AG04450 (cell line): ENCODE measurements at places on chromosomes 13 and 19.

- DNase-seq = peak; percentile 44
Observed at GRCh38 chr19:4759388-4760284, 31.9 kb upstream of the FEM1A start.

- DNase-seq = no peak
Observed at GRCh38 chr13:68697551-68697950, 1410.1 kb upstream of the ATXN8OS start.

DNA sequence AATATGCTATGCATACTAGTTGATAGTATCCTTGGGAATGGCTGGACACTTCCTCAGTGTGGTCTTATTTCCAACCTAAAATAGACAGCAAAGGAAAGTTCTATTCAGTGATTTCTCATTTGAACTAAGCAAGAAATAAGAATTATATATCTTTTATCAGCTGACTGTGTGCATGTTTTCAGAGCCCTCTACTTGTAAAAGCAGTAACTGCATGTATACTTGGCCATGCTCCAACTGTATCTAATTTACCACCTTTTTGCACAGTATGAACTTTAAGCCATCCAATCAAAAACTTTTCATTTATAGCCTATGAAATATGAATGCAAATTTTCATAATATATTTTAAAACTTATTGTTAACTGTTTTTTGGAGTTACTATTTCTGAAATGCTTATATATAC is 136.4 kb upstream of the PCDH9 start:
- no peak for DNase-seq

DNA sequence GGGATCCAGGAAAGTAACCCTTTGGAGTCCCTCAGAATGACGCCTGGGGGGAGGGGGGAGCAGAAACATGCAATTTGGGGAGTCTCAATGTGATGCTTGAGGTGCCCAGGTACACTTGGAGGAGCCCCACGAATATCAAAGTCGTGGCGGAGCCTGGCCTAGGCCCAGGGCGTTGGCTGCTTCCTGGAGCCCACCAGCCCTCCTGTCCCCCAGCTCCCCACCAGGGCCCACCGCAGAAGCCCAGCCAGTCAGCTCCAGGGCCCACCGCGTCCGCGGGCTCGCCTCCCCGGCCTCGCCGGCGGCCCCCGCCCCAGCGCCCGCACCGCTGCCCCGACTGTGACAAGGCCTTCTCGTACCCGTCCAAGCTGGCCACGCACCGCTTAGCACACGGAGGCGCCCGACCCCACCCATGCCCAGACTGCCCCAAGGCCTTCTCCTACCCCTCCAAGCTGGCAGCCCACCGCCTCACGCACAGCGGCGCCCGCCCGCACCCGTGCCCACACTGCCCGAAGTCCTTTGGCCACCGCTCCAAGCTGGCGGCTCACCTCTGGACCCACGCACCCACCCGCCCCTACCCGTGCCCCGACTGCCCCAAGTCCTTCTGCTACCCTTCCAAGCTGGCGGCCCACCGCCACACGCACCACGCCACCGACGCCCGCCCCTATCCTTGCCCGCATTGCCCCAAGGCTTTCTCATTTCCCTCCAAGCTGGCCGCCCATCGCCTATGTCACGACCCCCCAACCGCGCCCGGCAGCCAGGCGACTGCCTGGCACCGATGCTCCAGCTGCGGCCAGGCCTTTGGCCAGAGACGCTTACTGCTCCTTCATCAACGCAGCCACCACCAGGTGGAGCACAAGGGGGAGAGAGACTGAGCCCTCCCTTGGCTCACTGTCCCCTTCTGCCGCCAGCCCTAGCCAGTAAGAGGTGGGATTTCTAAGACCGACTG is 2.1 kb downstream of the ZNF575 start:
- DNase-seq = no peak

DNA sequence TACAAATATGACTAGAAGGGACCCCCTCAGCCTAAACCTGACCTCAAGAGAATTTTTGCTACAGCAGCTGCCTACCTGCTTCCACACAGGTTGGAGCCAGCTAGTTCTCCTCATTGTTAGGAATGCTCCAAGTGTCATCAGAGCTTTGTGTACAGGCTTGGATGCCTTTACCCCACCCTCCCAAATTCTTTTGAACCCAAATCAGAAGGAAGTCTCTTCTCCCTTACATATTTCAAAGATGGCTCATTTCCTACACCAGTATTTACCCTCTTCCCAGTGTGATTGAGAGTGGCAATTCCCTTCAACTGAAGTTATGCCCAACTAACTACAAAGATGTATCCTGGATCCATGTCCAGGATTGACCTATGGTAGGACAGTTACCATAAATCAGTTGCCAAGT is 323.2 kb downstream of the OXGR1 start:
- no peak for DNase-seq

- no peak for DNase-seq
Observed at GRCh38 chr19:31253526-31254179, 95.6 kb downstream of the TSHZ3 start.

DNA sequence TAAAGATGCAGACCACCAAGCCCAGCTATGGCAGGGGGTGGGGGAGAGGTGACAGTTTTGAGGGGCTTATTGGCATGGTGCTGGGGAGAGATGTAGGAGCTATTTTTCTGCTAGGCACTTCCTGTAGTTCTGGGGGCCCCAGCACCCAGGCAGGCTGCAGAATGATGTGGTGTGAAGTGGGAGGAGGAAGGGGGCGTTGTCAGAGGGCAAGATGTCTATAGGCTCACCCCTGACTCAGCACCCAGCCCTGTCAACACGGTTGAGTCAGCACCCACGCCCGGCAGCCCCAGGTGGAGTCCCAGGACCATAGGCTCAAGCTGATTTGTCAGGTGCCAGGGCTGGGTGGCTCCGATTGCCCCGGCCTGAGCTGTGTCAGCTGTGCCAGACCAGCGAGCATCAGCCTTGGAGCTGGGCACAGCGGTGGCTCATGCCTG is 5.8 kb downstream of the KLF2 start:
- DNase-seq = no peak

GRCh38 chr19:48102870-48103751 is 7.5 kb downstream of the PLA2G4C start:
- no peak for DNase-seq

GRCh38 chr13:68128297-68128915 is 898.3 kb upstream of the PCDH9 start:
- DNase-seq = no peak

GRCh38 chr19:42216653-42217519 is 591 bp downstream of the DEDD2 start:
- DNase-seq = no peak

DNA sequence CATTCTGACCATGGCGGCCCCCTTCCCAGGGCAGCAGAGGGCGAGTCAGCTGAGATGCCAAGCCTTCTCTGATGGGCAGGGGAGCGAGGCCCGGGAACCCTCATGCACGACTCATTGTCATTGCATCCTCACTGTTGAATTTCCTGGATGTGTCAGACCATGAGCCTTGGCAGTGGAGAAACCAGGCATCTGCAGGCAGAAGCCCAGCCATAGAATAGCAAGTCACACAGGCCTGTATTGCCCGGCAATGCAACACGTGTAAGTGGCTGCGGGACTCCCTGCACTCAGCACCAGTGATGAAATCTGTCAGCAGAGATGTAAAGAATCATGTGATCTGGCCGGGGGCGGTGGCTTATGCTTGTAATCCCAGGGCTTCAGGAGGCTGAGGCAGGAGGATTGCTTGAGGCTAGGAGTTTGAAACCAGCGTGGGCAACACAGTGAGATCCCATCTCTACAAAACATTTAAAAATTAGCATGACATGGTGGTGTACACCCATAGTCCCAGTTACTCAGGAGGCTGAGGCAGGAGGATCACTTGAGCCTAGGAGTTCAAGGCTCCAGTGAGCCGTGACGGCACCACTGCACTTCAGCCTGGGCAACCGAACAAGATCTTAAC is 199.7 kb downstream of the KATNAL1 start:
- DNase-seq = no peak

GRCh38 chr13:113920606-113921286 is 53.1 kb downstream of the C13orf46 start:
- DNase-seq = no peak

- no peak for DNase-seq
Observed at GRCh38 chr13:27174766-27175455, 3.3 kb upstream of the USP12 start.

DNA sequence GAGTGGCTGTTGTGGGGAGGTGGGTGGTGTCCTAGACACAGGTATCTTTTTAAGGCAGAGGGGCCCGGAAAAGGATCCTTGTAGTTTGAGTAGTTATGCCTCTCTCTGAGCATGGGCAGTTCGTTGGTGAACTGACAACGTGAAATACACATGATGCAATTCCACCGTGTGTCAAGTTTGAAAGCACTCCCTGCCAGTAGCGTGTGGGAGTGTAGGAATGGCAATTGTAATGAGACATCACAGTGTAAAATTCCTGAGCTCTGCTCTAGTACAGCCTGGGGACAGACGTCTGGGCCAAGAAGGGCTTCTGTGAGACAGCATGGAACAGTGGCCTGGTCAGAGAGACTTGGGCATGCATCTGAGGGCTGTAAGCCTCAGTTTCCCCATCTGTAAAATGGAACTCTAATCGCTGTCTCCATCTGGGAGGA is 10.4 kb upstream of the ASF1B start:
- DNase-seq = peak; percentile 34

DNA sequence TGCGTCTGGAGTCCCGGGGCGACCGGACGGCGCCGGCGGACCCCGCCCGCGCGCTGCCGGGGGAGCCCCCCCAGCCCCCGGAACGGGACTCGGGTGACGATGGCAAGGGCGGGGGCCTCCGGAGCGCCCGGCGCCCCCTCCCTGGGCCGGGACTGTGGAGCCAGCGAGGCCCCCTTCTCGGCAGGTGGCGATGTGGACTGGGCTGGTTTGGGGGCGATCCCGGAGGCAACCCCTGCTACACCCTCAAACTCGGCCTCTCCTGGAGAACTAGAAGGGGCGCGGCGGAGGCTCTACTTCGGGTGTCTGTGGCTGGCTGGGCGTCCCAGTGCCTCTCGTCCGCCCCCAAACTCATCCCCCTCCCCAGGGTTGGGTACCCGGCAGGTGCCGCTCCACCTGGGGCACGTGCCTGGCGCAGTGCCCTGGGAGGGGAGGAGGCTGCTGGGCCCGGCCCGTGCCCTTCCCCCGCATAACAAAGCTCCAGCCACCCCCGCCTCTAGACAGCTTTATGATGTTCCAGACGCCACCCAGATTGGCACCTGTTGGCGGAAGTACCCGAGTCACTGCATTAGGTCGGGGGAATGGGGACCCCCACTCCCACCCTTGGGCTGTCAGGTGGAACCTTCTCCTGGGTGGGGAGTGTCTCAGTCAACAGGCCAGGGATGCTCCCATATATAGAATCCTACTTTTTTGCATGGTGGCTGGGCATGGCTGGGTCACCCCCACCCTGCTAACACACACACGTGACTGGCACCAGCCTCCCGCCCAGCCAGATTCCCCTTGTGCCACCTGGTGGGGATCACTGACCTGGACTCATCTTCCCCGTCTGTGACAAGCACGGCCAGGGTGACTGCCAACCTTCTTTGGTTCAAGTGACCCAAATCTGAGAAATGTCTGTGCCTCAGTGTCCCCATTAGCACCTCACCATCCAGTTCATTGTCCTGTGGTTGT is 722 bp downstream of the PKN1 start:
- no peak for DNase-seq

DNA sequence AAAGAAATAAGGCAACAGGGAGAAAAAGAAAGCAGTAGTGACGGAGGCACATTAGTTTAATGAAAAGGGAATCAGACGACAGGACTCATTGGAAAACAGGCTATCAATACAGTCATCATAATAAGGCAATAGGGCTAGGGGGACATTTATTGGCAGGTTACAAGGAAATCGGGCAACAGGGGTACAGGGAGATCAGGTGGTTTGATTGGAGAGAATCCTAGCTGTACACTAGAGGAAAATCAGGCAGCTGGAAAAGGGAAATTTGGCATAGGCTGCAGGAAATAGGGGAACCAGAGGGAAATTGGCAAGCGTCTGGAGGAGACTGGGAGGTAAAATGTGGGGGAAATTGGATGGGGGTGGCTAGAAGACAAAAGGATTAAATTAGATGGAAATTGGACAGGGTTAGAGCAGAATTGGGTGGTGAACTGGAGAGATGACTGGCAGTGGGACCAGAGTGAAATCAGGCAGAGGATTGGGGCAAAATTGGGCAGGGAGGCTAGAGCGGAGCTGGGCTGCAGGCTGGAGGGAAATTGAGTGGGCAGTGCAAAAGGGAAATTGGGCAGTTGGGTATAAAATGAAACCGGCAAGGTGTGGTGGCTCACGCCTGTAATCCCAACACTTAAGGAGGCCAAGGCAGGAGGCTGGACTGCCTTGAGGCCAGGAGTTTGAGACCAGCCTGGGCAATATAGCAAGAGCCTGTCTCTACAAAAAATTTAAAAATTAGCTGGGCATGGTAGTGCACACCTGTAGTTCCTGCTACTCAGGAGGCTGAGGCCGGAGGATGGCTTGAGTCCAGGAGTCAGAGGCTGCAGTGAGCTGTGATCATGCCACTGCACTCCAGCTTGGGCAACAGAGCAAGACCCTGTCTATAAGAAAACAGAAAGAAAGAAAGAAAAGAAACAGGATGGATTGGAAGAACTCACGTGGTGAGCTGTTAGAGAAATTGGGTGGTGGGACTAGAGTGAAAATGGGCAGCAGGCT is 7.4 kb downstream of the LRFN3 start:
- DNase-seq = no peak

DNA sequence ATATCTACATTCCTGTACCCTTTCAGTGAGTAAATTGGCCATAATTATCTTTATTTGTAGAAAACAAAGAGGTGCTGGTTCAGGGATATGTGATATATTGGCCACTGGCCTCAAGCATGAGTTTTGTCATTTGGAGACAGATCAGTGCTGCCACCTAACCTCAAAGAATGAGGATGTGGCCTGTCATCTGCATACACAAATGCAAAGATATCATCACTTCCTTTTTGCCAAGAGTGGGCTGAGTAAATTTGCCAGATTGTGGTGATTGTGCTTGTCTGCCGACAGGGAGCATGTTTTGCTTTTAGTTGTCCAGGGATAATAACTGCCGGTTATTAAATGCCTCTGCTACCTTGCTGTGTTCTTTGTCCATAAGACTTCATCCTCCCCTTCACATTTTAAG is 44.2 kb downstream of the WASF3 start:
- DNase-seq = no peak

GRCh38 chr13:44576351-44577235 is 463 bp upstream of the TSC22D1 start:
- DNase-seq = no peak

- DNase-seq = no peak
Observed at GRCh38 chr19:41774515-41774980, 19.2 kb downstream of the CEACAM6 start.

DNA sequence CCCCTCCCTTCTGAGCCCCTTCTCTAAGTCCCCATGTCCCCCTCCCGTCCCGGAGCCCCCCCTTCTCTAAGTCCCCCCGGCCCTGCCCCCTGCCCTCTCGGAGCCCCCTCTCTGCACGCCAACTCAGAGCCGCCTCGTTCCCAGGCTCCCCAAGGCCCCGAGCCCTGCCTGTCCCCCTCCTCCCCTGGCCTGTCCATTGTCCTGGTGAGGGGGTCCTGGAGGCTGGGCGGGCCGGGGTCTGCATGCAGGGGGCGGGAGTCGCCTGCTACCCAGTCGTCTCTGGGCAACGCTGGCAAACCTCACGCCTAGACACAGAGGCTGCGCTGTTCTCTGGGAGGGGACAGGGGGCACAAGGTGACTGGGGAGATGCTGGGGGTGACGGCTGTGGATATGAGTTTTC is 39.2 kb upstream of the SEMA6B start:
- no peak for DNase-seq

GRCh38 chr19:7859831-7860713 is 14.1 kb downstream of the PRR36 start:
- no peak for DNase-seq

- DNase-seq = no peak
Observed at GRCh38 chr19:18000915-18001776, 6.8 kb upstream of the ARRDC2 start.

GRCh38 chr19:51448411-51449016 is 9.7 kb downstream of the SIGLEC8 start:
- no peak for DNase-seq
